ENCODE measurements at places on chromosomes 2 and 18. TPM values are rescaled to one million over a fixed set of nuclear protein-coding genes. Genes with fewer than 3 reads are reported as not detected.

Gene C2orf80
- total RNA-seq = not detected

Gene ADCYAP1
- total RNA-seq = 0.57 TPM

- DNase-seq = no peak
These were observed 108.2 kb downstream of the ZNF516 start for GRCh38 chr18:76386886-76387285.

DNA sequence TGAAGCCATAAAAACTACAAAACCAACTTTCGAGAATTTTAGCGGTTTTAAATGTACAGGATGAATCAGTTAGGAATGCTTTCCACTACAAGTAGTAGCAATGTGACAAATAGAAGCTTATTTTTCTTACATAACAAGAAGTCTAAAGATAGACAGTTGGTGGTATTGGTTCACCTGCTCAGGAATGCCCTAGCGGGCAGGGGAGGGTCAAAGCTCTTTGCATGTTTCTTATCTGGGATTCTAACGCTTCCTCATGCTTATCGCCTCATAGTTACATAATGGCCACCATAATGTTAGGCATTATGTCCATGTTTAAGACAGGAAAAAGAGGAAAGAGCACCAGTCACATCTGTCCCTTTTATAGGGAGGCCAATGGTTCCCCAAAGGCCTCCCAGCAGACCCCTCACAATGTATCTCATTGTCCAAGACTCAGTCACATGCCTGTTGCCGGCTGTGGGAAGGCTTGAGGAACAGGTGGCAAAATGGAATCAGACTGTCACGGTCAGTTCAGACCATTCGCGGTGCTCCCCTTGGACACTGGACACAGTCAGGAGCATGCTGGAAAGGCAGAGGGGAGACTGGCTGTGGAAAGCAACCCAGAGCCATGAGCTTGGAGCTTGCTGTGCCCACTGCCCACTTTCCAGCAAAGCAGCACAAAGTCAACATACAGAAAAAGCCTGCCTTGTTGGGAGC is 69.4 kb upstream of the ODC1 start:
- DNase-seq = no peak

DNA sequence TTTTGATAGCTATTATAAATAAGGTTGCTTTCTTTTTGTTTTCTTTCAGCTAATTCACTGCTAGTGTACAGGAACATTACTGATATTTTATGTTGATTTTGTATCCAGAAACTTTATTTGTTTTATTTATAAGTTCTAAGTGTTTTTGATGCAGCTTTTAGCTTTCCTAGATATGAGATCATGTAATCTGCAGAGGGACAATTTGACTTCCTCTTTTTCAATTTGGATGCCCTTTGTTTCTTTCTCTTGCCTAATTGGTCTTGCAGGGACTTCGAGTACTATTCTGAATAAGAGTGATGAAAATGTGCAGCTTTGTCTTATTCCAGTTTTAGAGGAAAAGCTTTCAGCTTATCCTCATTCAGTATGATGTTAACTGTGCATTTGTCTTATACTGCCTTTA is 643.4 kb upstream of the CDH2 start:
- no peak for DNase-seq

GRCh38 chr2:41622301-41622700 is 425.5 kb upstream of the PKDCC start:
- DNase-seq = no peak

- DNase-seq = no peak
These were observed 69.9 kb downstream of the XRCC5 start for GRCh38 chr2:216179015-216179414.

Gene ADAM23
- total RNA-seq = 24.6 TPM

Gene SLC38A11
- not detected for total RNA-seq

Gene PSTPIP2
- 3.0 TPM for total RNA-seq

Gene VRK2
- total RNA-seq = 38.7 TPM

GRCh38 chr2:231665245-231666170 is 42.8 kb upstream of the PTMA start:
- DNase-seq = no peak

Gene NPHP1
- 11.9 TPM for total RNA-seq

GRCh38 chr18:3472681-3473544 is 22.9 kb downstream of the TGIF1 start:
- DNase-seq = no peak

- DNase-seq = no peak
These were observed 255.4 kb downstream of the LOXHD1 start for GRCh38 chr18:46401486-46402070.

DNA sequence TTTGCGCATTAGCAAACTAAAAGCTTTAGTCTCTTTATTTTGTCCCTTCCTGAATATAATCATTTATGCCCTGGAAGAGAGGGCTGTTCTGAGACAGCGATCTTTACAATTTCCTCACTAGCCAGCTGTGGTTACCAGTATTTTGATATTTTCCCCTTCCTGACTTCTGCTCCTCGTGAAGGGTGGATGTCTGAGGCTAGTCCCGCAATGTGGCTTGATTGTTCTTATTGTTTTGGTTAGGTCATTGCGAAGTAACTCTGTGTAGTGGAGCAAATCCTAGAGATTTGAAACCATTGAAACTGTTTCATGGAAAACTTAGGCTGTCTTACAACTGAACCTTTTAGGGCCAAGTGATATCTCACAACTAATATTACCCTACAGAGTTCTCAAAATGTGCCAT is 2.4 kb downstream of the MRPL33 start:
- no peak for DNase-seq

DNA sequence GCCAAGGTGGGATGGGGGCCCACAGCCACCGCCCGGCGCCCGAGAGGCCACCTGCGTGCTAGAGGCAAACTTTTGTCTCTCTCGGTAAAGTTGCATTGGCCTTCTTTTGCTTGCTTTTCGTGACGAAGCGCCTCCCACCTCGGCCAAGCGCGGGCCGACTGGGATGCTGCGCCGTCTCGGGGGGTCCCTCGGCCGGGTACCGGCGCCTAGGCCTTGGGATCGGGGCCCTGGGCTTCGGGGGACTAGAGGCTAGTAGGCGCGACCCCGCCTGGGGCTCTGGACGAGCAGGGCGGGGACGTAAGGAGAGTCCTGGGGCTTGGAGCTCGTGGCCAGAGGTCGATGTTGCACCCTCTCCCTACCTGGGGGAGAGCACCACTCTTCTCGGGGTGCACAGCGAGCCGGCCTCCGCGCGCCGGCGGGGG is 545 bp downstream of the GLI2 start:
- no peak for DNase-seq
